ENCODE measurements at places on chromosomes 3 and 15. TPM values are rescaled to one million over a fixed set of nuclear protein-coding genes. Genes with fewer than 3 reads are reported as not detected.
A peak's percentile ranks its signal among the peaks of the same experiment; 100 is the strongest.

WHAMM gene
- total RNA-seq, result 7.5 TPM

CFAP20DC gene
- not detected for total RNA-seq

- no peak for DNase-seq
Measured at GRCh38 chr15:82135638-82136037, 89.8 kb upstream of the MEX3B start.

DNA sequence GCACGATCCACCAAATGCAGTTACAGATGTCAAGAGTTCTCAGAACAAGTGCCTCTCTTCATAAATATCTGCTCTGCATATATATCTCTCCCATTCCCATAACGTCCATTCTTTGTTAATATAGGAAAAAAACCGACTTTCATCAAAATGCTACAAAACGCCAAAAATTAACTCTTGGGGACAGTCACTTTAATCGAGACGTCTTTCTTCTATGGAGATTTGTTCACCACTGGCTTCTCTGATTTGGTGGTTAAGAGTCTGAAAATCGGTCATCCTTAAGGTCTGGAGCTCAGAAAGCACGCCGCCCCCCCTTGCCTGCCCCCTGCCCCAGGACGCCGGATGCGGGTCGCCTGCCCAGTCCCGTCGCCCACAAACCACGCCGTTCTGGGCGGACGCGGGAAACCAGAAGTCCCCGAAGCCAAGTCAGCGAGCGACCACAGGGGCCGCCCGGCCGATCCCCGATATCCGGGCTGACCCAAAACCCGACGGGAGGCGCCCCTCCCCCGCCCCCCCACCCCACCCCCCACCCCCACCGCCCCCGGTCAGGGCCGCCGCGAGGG is 252.7 kb downstream of the TJP1 start:
- DNase-seq, result no peak

DNA sequence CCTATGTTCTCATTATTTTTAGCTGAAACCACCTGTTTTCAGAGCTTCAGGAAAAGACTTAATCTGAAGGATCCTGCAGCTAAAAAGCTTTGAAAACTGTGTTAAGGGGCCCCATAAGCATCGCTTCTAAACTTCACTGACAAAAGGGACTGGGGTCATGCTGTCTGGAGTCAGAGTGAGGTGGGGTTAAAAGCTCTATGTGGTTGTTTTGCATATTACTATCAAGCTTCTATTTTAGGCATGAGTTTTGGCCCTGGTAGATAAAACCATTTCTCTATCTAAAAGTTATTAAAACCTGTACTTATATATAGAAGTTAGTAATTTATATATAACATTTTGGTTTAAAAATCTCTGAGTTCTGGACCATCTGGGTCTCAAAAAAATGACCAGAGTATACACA is 45.5 kb downstream of the GPR160 start:
- no peak for DNase-seq

- DNase-seq, result no peak
Measured at GRCh38 chr3:13662238-13662847, 113.4 kb downstream of the FBLN2 start.

DNA sequence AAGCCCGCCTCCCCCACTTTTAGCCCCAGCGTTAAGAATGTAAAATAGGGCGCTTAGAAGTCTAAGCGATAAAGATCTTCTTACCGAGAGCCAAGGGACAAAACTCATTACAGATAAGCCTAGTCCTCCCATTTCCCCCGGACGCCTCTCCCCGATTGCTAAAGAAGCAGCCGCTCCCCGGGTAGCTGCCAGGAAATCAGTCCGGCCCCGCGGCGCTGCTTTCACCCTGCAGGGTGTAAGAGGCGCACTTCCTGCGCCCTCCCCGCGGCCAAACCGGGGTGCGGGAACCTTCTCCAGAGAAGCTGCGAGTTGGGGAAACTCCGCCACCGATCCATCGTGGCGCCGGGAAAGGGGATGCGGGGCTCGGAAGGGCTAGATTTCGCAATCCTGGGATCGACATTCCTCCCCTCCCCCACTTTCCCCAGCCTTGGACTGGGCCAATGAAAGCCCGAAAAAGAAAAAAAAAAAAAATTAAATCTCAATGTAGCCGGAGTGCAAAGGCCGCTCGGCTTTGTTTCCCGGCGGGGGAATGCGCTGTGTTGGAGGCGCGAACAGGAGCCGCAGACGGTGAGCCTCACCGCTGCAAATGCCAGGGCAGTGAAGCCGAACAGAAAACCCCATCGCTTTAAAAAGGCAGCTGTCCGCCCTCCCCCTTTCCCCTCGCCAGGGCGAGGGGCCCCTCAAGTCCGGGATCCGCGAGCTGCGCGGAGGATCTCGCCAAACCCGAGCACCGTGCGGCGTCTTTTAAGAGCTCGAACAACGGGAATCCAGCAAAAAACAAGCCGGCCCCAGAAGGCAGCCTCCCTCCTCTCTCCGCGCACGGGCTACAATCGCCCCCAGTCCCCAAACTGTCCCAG is 626 bp upstream of the PTPRG start:
- peak; percentile 36 for DNase-seq

DNA sequence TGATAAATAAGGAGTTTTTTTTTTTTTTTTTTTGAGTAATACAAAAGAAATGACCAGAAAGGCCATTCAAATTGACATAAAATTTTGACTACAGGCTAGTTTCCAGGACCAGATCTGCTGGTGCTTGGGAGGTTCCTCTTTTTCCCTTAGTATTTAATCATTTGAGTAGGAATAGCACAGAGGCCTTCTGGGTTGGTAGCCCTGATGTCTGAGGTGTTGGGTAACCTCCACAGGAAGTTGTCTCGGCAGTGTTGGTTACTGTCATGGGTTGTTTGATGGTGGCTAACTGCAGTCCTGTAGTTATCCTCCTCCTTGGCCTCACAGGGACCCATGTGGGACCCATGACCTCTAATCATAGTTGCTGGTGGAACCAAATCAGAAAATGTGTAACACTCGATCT is 91.1 kb downstream of the USP13 start:
- no peak for DNase-seq

- DNase-seq, result no peak
Measured at GRCh38 chr3:13818919-13819318, 61.0 kb downstream of the WNT7A start.

DNA sequence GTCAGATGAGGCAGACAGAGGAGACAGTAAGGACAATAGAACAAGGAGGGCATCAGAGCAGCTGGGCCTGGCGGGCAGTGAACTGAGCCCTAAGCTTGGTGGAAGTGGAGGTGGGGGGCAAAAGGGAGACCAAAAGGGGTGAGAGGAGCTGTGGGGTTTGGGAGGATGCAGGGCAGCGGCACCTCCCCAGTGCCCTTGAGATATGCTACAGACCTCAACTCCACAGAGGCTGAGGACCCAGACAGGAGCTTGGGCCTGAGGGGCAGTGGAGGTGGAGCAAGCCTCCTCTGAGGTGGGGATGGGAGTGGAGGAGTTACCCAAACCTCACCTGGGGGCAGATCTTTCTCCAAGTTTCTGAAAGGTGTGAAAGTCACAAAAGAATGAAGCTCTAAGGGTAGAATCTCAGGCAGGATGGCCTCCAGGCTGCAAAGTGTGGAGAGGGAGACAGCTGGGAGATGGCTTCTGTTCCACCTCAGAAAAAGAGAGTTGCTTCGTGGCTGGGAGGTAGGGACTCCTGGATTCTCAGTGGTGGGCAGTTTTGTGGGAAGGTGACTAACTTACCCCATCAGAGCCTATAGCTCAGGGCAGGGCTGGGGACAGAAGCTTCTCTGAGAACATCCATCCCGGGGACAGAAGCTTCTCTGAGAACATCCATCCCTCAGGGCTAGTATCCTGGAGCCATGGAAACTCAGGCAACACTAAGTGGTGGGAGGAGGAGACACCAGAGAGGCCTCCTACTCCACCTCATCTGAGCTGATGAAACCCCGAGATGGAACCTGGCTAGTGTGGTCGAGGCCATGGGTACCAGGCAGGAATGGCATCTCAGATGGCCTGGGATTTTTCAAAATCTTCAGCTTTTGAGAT is 2.3 kb upstream of the CLK3 start:
- DNase-seq, result no peak

GNAT1 gene
- 1.3 TPM for total RNA-seq

- no peak for DNase-seq
Measured at GRCh38 chr3:5613599-5613998, 426.1 kb downstream of the EDEM1 start.

C3orf80 gene
- 0.95 TPM for total RNA-seq

PPP1R14D gene
- total RNA-seq, result not detected

NANOGP8 gene
- 0.82 TPM for total RNA-seq

GRCh38 chr15:90838139-90838538 is 30.2 kb upstream of the FURIN start:
- DNase-seq, result no peak

IGSF11 gene
- 1.0 TPM for total RNA-seq

TGM4 gene
- not detected for total RNA-seq

DNA sequence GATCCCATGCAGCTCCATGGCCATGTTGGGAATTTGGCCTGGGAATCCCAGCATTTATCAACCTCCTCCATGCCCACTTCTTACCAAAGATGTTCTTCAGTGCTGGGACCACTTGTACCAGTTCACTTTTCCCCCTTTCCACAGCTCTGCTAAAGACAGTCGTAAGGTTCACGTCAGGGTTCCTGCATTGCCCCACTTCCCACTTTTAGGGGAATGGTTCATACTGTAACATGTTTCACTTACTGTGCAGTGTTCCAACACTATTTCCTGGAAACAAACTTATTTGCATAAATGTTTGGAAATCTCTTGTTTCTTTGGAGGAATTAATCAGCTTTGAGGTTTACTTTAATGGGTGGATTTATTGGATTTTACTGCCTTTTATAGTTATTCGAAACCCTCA is 17.0 kb downstream of the APH1B start:
- DNase-seq, result no peak

- DNase-seq, result no peak
Measured at GRCh38 chr15:96553451-96553850, 223.0 kb downstream of the NR2F2 start.

GRCh38 chr15:83582381-83582780 is 71.5 kb upstream of the ADAMTSL3 start:
- no peak for DNase-seq

- DNase-seq, result no peak
Measured at GRCh38 chr3:151002003-151002981, 29.8 kb upstream of the CLRN1 start.

DNA sequence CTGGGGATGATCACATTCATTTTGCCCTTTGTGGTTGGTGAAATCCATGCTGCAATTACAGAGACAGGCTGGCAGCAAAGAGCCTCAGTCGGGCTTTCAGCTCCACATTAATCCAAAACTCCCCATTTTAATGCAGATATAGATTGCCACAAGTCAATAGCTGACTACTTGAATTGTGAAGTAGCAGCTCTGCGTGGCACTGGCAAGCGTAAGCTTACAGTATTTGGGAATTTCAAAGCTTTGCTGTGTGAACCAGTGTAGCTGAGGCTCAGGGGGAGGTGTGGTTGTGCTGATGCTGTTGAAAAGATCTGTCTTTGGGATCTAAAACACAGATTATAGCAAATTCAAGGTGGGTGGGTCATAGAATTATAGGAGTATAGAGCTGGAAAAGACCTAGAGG is 290.3 kb upstream of the ONECUT1 start:
- DNase-seq, result no peak

DNA sequence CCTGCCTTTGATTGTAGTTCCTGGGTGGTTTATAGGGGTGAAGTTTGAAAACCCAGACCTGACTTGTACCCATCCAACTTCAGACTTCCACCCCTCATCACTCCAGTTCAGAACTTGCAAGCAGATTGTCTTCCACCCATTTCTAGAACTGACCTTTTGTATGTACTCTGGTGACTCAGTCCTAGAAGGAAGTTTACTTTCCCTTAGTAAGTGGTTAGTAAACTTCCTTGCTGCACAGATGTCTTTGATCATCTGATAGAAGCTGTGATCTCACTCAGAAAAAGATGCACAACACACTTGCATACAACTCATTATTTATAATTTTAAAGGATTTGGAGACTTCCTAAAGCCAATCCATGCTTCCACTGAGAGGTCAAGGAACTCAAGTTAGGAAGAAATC is 368.0 kb downstream of the MFSD1 start:
- no peak for DNase-seq

DNA sequence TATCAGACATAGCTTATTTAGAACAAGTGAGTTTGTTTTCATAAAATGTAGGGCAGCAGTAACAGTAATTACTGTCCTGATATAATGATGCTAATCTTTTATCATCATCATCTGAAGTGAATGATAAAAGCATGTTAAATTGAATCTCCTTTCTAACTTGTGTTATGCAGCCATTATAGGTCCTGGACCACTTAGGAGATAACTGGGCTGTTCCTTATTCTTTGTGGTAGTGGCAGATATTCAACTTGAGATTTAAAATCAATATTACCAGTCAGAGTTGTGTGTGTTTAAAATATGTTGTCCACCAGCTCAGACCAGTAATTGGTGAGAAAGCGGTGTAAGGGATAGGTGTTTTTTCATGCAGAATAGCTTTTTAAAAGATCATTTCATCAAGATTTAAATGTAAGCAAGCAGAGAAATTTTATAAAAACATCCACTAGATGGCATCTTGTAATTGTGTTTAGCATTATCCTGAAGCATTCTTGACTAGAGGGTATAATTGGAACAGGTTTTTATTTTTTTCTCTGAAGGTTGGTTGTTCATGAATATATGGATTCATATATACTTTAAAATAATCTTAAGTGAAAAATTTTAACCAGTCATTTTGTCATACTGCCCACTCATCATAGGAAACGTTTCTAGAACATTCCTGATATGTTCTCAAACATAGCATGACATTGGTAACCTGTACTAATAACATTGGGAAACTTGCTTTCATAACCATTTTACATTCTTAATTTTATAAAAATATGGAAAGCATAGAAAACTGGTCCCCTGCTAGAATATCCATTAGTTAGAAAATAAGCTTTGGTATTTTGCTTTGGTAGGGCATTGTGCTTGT is 153.9 kb downstream of the BBX start:
- no peak for DNase-seq

AP3B2 gene
- 1.0 TPM for total RNA-seq

TTLL13 gene
- total RNA-seq, result not detected

DNA sequence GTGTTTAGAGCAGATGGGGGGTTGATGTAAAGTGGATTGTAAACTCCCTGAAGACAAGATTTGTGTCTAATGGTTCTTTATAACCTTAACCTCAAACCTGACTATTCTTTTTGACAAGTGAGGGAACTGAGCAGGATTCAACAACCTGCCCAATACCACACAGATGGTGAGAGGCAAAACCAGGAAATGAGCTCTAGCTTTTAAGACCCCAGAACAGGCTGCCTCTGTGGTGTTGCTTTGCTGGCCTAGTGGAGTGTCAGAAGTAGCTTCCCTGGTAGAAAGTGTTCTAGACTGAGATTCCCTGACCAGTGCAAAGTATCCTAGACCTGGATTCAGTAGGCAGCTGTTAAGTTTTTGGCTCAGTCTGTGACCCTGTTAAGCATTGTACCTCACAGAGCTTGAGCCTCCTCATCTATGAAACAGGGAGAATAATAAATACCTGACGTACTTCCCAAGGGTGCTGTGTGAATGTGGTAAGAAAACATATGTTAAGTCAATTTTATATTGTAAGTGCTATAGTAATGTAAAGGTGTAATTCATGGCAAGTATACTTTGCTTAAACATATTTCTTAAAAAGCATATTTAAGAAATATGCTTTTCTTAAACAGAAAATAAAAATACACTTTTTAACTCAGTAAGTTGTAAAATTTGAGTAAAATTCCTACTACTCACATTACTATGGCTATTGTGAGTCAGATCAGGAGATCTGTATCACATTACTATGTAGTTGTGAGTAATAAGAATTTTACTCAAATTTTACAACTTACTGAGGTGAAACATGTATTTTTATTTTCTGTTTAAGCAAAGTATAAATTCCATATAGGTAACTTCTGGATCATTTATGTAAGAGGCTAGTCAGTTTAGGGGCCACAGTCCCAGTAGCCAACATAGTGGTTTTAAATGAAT is 8.8 kb downstream of the GPR87 start:
- no peak for DNase-seq

TERC gene
- 195 TPM for total RNA-seq

CHL1 gene
- 47.6 TPM for total RNA-seq

ITIH4 gene
- total RNA-seq, result 2.5 TPM
